ENCODE measurements at places on chromosomes 6 and 20.

DNA sequence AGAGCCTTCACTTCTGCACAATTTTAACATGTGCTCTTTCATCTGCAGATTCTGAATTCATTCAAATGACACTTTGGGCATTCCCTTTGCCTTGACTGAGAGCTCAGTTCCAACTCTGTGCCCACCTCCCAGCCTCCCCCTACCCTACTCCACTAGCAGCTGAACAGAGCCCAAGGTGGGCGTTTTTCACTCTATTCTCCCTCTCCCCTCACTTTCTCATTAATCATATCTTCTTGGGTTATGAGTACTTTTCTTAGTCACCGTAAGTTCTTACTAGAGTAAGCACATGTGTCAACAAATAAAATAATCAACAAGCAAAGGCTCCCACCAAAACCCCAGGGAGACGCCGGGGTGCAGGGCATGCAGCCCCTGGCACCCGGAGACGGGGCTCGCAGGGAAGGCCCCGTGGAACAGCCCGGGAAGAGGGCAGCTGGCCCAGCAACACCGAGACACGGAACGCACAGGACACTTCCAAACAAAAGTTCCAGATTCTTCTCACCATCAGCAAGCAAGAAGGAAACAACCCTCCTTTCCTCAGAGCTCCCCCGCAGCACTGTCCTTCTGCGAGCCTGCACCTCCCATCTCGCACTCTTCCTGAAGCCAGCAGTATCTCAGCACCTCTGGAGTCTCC, 34.1 kb downstream of the TAF4 start:
- DNase-seq, result no peak

DNA sequence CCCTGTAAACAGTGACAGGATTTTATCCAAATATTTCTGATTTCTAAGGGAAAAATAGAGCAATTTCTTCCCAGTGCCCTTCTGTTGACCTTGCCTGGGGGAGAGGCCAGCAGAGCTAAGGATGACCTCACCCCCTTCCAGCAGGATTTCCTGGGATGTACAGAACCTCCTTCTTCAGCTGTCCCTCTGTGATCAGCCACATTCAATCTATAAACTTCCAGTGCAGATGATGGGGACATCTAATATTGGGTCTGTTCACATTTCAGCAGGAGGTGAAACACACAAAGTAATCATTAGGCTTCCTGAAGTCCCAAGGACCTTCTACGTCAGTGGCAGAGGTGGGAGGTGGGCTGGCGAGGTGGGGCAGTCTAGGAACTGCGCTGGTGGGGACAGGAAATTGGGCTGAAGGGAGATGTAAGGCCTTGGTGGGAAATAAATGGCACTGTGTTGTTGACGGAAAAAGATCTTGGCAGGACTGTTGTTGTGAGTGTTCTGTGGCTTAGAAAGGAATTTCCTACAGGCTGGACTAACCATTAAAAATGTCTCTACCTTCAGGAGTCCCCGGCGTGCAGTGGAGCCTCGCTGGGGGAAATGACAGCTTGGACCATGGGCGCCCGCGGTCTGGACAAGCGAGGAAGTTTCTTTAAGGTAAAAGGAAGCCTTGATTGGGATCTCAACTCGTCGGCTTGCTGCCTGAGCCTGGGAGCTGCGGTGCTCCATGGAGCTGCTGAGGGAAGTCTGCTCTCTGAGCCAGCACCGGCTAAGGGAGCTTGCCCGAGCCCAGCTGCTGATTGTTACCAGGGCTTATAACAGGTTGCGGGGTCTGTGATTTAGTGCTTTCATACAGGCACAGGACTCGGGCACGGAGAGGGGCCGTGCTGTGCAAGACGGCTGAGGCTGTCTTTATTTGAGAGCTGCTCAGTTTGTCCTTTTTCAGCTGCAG, 127.9 kb upstream of the NAA20 start:
- DNase-seq, result no peak

DNA sequence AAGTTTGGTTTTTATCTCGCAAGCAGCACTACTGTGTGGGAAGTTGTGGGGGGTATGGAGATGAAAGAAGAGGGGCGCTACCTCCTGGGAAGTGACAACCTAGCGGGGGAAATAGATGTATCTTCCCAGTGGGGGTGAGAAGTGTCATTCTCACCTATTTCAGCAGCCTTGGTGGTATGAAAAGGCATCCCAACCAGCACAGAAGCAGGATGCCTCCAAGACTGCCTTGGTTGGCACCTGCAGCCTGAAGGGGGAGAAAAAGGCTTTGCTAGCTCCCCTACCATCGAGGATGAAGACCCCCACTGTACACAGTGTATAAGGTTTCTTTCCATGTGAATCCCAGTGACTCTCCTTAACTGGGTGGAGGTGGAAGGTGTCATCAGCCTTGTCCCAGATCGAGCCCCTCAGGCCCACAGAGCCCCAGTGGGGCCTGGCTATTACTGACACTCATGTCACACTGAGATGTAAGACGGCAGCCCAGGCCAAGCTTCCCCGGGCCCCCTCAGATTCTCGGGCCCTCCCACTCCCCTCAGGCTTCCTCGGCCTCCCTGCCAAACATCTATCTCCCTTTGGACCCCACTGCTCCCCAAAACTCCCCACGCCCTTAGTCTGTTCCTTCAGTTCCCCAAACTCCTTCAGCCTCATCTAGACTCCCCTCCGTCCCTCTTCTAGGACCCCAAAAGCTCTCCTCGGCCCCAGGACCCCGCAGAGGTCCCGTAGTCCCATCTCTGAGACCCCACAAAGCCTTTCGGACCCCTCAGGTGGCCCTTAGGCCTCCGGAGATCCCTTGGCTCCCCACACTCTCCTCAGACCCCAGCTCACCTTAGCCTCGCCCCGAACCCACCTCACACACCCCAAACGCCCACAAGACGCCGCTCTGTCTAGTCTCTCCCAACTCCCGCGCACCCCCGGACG, 688 bp downstream of the COMMD7 start:
- no peak for DNase-seq

GRCh38 chr6:81894788-81895271, 142.3 kb upstream of the TENT5A start:
- DNase-seq, result no peak

DNA sequence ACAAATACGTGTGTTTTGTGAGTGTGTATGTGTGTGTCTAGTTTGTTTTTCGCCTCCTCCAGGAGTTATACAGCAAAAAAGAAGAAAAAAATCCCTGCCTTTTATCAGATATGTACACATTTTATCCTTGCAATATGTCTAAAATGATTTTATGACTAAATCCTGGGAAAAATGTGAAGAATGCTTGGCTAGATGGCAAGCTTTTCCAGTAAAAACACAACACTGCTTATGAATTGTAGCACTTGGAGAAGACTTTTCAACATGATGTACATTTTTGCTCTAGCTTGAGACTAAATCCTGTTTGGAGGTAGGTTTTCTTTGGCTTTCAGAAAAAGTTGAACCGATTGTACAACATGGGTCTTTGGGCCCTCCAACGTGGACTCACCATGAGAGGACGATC, 160.2 kb downstream of the GMPR start:
- no peak for DNase-seq

GRCh38 chr6:137208279-137208678, 10.9 kb downstream of the IFNGR1 start:
- DNase-seq, result no peak

DNA sequence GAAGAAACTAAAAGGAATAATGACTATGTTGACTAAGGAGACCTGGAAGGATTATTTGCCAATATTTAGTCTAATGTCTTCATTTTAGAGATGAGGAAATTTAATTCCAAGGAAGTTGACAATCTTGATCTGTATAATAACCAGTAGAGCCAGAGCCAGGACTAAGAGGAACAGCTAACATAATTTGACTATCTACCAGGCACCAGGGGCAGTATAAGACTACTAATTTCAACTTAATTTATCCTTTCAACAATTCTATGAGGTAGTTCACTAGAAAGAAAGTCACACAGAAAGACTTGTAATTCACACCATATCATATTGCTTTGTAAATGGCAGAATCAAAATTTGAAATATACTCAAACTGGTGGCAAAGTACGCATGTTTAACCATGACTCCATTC, 273.0 kb upstream of the STXBP5 start:
- DNase-seq, result no peak

GRCh38 chr6:116571683-116572000, 338 bp downstream of the RWDD1 start:
- no peak for DNase-seq

- peak; percentile 74 for DNase-seq
Measured at GRCh38 chr20:53939572-53940359, 130.6 kb downstream of the BCAS1 start.

- DNase-seq, result no peak
Measured at GRCh38 chr20:58542411-58543095, 27.4 kb upstream of the APCDD1L start.

DNA sequence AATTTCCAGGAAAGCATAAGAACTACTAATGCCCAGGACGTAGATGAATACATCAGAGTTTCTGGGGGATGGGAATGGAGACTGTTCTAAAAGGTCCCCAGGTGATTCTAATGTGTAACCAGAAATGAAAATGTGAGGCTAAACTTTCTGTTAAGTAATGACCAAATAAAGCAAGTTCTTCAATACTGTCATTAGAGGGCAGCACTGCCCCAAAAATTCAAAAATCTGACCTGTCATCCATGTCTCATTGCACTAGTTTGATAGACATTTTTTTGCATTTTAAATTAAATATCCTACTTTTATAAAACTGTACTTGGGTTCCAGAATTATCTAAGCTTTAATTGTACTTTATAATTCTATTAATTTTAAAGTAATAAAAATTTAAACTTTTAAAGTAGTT, 94.9 kb downstream of the RFX6 start:
- peak; percentile 2 for DNase-seq

DNA sequence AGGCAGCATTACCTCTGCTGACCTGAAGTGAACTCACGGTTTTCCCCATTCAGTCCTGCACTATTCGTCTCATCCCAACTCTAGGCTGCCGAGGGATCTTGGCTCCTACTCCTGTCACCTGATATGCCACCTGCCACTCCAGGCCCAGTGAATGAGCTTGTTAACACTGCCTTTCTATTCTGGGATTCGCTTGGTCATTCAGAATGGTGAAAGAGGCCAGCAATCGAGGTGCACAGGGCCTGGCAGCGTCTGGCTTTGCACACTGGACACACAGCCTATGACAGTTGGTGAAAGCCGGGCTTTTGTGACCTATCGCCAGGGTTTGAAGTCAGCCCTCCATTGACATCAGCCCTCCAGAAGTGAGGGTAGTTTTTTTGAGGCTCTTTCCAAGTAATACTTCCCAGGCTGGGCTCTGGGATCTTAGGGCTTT, 59.3 kb upstream of the MYL9 start:
- peak; percentile 35 for DNase-seq

DNA sequence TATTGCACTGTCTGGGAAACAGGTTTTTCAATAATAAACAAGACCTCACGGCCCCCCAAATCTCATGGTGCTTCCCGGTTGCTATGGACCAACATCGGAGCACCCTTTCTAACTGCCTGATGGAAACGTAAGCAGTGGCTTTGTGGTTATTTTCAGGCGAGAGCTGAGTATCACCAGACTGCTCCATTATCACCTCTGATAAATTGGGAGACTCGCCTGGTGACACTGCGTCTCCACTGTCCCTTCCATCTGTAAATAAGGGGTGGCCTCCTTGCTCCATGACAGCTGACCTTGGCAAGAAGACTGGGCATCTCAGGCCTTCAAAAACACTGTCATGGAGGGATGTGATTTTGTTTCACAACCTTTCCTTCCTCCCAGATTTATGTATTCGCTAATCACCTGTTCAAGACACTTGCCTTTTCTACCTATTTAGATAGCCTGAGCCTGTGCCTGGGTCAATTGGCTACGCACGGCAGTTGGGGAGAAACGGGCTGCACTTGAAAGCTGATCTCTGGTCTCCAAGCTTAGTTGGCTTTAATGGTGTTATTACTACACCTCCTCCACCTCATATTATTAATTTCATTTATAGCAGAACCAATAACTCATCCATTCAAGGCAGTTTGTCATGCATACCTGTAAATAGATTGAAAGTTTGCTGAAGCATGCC, 17.7 kb upstream of the CDH4 start:
- no peak for DNase-seq

DNA sequence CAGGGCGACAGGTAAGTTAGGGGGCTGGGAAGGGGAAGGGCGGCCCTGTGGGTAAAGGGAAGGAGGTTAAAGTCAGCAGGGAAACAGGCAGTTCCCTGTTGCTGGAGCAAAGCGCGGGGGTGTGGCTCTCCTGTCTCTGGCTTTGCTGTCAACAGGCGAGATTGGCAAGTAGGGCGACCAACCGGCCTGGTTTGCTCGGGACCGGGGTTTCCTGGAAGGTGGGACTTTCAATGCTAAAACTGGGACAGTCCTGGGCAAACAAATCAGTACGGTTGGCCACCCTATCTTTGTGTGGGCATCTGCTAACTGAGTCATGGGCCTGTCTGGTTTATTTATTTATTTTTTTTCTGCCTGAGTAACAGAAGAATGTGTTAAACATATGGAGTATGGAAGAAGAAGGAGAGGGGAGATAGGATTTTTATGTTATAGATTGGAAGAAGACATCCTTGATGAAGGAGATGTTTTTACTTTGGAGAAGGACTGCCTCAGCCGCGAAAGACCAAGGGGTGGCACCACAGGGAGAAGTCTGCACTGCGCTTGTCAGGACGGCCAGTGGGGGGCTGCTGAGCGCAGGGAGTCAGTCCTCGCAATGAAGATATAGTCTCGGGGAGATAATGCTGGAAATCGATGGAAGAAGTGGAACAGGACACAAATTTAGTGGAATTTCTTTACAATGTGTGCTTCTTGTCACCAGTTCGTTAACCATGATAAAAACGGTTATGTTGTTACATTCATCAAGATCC, 43.4 kb upstream of the ESR1 start:
- no peak for DNase-seq

DNA sequence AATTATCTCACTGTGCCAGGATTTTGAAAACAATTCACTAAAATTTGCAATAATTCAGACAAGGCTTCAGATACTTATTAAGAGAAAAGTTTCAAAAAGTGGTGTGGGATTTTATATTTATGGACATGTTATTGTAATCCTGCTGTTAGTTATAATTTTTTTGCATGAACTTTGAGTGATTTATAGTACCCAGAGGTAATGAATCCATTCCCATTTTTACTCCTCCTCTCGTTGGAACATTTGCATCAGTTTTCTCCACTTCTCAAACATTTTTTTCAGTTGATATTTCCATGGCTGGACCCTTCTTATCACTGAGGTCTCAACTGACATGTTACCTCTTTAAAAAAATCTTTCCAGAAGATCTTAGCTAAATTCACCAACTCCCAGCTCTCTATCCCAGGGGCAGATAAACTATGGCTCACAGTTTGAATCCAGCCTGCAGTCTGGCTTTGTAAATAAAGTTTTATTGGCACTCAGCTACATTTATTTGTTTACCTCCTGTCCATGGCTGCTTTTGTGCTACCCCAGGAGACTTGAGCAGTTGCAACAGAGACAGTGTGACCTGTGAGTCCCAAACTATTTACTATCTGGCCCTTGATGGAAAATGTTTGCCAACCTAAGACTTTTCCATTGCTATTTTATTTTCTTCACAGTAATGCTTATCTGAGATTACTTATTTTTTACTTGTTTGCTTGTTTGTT, 83.4 kb downstream of the TSHZ2 start:
- DNase-seq, result no peak

Measured in NCI-H187 (cell line).